ENCODE measurements at places on chromosomes 3 and 15. TPM values are rescaled to one million over a fixed set of nuclear protein-coding genes. Genes with fewer than 3 reads are reported as not detected.

GRCh38 chr3:66957367-66957766, 40.7 kb upstream of the KBTBD8 start:
- DNase-seq: no peak

DNA sequence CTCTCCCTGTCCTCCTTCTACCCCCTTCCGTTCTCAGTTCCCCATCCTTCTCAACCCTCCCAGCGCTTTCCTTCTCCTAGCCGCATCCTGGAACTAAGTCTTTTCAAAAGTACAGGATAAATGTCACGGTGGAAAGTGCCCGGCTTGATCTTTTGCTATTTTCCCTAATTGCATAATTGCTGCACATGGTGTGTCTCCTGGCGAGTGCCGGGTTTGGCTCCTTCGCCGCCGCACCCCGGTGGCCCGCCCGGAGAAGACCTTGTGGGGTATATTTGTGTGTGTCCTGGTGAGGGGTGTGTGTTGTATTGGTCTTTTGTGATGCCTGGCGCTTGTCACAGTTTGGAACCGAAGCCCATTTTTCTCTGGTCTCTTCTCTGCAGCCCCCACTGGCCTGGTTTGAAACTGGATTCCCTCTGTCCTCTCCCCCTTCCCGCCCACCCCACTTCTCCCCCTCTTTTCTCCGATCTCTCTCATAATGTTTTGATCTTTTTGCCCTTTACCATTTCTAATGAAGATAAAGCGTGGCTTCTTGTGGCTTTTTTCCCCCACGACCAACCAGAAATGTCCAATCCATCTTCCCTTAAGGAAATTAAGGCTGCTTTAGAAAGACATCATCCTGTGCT, 692 bp downstream of the UBE2E2 start:
- DNase-seq: no peak

DNA sequence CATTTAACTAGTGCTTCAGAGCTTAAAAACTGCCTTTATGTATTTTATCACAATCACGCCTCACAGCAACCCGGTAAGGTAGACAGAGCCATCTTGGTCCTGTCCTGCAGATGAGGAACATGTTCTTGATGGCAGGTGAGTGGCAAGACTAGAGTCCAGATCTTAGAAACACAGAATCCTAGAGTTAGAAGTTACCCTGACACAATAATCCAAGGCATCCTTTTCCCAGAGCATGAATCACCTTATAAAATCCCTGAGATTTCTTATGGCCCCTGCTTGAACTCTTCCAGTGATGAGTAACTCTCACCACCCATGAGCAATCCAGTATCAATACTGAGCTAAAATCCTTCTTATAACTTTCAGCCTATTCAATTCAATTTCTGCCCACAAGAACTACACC, 16.9 kb downstream of the POPDC2 start:
- no peak for DNase-seq

GRCh38 chr15:94912760-94913159, 681.4 kb downstream of the MCTP2 start:
- no peak for DNase-seq

DNA sequence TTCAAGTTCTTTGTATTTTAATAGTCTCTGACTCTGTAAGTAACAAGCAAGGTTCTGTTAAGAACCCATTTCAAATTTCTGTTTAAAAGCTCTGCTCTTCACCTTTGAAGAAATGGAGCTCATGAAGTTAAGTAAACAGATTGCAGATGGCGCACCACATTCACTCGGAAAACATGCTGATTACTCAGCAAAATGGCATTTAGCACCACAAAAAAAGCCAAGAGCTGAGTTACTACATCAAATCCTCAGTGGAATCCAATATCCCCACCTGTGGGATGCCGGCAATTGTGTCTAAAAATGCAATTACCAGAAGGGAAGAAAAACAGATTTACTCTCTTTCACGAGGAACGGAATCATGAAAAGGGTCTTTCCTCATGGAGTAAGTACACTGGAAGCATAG, 758.0 kb downstream of the NTRK3 start:
- DNase-seq: no peak

GRCh38 chr3:138949002-138949418, 2.0 kb downstream of the FOXL2NB start:
- no peak for DNase-seq

DNA sequence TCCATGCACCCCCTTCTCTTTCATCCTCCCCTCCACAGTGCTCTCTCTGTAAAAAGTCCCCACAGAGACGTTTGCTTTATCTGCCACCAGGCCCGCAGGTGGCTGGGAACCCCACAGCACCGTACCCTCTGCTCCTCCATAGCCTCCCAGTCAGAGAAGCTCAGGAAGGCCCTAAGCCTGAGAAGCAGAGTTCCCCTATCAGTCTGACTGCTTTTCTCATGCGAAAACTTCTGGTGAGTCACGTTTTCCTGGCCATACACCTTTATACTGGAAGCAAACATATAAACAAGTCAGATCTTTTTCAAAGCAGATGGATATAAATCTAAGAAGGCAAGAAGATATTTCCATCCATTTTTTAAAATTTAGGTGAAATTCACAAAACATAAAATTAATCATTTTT, 51.5 kb upstream of the MEF2A start:
- no peak for DNase-seq

- no peak for DNase-seq
Measured at GRCh38 chr15:74422652-74423430, 10.9 kb downstream of the SEMA7A start.

DNA sequence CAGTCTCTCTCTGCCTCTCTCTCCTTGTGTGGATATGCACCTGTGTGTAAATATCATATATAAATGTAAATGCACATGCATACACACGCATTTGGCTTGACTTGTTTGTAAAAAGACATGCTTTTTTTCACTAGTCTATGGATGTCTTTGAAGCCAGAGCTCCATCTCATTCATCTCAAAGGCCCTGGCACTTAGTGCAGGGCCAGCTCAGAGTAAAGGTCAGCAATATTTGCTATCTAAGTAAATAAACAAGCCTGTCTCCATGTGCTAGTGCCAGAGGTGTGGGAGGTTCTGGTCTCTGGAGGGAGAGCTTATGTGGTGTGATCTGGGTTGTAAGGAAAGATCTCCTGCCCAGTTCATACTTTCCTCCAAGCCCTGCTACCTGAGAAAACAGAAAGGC, 5.6 kb downstream of the CLSTN2 start:
- no peak for DNase-seq

GRCh38 chr3:118488732-118489131, 545.9 kb downstream of the IGSF11 start:
- no peak for DNase-seq

- DNase-seq: no peak
Measured at GRCh38 chr15:29805043-29805707, 17.1 kb downstream of the TJP1 start.

GRCh38 chr15:25710184-25710583, 152.9 kb downstream of the ATP10A start:
- DNase-seq: no peak

DNA sequence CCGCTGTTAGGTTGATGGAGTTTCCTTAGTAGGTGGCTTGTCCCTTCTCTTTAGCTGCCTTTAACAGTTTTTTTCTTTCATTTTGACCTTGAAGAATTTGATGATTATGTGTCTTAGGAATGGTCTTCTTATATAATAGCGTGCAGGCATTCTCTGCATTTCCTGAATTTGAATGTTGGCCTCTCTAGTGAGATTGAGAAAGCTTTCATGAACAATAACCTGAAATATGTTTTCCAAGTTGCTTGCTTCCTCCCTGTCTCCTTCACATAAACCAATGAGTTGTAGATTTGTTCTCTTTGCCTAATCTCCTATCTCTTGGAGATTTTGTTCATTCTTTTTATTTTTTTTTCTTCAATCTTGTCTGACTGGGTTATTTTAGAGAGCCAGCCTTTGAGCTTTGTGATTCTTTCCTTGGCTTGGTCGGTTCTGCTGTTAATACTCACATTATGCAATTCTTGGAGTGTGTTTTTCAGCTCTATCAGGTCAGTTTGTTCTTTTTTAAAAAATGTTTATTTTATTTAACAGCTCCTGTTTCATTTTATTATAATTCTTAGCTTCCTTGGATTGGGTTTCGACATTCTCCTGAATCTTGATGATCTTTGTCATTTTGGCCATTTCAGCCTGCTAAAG, 627.9 kb downstream of the SI start:
- DNase-seq: no peak

GRCh38 chr3:114506591-114507300, 212.9 kb downstream of the TIGIT start:
- DNase-seq: no peak

- no peak for DNase-seq
Measured at GRCh38 chr3:154078672-154079071, 42.5 kb upstream of the ARHGEF26 start.

- no peak for DNase-seq
Measured at GRCh38 chr3:18258492-18258891, 166.6 kb downstream of the SATB1 start.

GRCh38 chr3:143288944-143289343, 169.4 kb downstream of the CHST2 start:
- DNase-seq: no peak

- no peak for DNase-seq
Measured at GRCh38 chr3:159196359-159196758, 394.5 kb downstream of the MFSD1 start.

- no peak for DNase-seq
Measured at GRCh38 chr3:64331605-64332004, 106.3 kb upstream of the PRICKLE2 start.

DNA sequence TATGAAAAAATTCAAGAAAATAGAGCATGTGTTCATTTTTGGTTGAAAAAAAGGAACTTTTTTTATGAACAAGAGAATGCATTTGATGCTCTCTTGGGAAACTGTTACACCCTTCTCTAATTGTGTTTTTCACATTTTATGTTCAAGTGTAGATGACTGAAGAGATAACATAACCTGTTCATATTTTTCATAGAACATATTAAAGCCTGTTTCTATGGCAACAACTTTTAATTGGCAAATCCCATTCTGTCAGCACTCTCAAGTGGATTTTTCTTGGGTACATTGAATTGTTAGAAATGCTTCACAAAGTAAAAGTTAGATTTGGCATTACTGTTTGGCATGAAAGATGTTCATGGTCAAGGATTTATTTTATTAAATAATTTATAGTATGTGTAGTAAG, 117.5 kb downstream of the MBNL1 start:
- no peak for DNase-seq

GRCh38 chr3:32186876-32187275, 51.6 kb upstream of the CMTM8 start:
- DNase-seq: no peak

DNA sequence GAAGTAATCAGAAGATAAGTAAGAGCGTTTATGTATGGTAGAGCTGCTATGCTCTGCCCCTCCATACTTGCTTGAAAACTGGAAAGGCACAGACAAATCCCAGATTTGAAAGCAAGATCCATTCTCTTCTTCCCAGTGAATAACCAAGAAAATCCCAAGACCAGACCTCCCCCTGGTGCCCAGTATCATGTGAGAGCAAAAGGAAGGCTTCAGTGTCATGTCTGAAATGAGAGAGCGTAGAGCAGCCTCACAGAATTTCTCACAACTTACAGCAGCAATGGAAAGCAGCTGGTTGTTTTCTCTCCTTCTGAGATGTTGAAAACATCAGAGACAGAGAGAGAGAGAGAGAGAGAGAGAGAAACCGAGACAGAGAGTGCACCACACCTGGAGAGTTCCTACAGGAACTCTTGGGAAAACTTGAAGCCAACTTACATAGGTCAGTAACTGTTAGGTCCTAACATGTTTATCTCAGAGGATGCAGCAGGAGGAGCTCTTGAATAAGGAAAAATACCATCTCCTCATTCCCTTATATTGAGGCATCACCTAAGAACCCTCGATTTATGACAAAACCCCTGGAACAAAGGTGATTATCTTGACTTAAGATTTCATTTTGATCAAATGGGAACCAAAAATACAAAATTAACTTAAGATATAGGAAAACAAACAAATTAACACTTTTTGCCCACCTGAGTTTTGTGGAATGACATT, 273.3 kb downstream of the NSUN3 start:
- DNase-seq: no peak

DNA sequence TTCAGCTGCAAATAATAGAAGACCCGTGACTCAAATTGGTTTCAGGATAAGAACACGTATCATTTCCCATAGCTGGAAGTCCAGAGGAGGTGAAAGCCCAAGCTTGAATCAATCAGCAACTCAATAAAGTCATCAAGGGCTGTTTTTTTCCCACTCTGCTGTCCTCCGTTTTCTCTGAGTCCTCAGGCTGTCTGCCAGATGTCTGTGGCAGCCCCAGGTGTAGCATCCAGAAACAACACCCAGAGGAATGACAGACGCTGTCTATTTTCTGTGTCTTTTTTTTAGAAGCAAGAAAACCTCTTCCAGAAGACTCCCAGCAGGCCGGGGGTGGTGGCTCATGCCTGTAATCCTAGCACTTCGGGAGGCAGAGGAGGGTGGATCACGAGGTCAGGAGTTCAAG, 204.4 kb downstream of the FAM43A start:
- DNase-seq: no peak

DNA sequence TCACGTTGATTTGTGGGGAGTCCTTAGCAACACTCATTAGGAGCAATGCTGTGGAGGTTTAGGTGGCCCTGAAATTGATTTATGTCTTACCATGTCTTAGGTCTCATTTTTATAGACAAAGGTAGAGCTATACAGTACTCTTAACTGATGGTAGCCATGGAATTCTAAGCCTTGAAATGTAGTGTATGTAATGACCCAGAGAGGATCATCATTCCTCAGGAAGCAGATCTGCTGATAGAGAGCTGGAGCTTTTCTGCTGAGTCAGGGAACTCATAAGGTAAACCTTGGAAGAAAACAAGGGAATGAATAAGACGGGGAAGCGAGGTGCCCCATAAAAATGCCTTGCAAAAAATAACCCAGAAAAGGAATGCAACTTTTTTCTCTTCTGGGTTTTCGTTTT, 34.0 kb upstream of the ZNF639 start:
- no peak for DNase-seq

GRCh38 chr3:115040673-115041286, 106.3 kb downstream of the ZBTB20 start:
- DNase-seq: peak; percentile 26

DNA sequence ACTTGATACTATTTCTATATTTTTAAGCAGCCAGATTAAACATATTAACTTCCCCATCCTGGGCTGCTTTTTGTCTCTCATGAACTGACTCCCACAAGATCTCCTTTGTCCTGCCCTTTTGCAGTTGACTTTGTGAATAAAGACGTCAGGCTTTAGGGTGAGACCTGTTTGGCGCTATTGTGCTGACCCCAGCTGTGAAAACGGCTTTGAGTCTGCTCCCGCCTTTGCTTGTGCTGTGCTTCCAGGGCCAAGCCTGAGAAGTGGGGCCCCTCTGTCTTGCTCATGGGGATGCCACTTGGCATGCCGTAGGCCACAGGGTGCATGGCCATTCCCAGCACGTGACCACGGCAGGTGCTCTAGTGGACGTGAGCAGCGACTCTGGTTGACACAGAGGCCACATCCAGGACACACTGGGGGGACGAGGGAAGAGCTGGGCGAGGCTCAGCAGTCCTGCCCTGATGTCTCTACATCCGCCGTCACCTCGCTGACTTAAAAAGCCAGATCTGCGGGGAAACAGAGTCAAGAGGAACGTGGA, 268.9 kb upstream of the LYSMD4 start:
- DNase-seq: no peak

- peak; percentile 68 for DNase-seq
Measured at GRCh38 chr15:71443538-71443937, 328.3 kb downstream of the THSD4 start.

Gene ITIH4
- total RNA-seq: 15.4 TPM

Gene TLR9
- total RNA-seq: 0.94 TPM

Gene SKOR1
- total RNA-seq: 0.57 TPM

Gene HDAC11
- total RNA-seq: 28.3 TPM

Gene NRROS
- 11.6 TPM for total RNA-seq

Gene MKRN3
- not detected for total RNA-seq

Gene TRIM59
- 4.8 TPM for total RNA-seq

Gene MESP1
- 2.1 TPM for total RNA-seq

Gene STRIT1
- not detected for total RNA-seq

Gene FANCD2OS
- total RNA-seq: not detected

Measured in kidney (tissue), 22 donors.